NCI-H1105 (cell line): ENCODE measurements at places on chromosomes 5 and 9.

- no peak for DNase-seq
Measured at GRCh38 chr5:38121420-38121819, 136.9 kb upstream of the EGFLAM start.

- DNase-seq: no peak
Measured at GRCh38 chr5:71839096-71839884, 120.2 kb downstream of the CARTPT start.

DNA sequence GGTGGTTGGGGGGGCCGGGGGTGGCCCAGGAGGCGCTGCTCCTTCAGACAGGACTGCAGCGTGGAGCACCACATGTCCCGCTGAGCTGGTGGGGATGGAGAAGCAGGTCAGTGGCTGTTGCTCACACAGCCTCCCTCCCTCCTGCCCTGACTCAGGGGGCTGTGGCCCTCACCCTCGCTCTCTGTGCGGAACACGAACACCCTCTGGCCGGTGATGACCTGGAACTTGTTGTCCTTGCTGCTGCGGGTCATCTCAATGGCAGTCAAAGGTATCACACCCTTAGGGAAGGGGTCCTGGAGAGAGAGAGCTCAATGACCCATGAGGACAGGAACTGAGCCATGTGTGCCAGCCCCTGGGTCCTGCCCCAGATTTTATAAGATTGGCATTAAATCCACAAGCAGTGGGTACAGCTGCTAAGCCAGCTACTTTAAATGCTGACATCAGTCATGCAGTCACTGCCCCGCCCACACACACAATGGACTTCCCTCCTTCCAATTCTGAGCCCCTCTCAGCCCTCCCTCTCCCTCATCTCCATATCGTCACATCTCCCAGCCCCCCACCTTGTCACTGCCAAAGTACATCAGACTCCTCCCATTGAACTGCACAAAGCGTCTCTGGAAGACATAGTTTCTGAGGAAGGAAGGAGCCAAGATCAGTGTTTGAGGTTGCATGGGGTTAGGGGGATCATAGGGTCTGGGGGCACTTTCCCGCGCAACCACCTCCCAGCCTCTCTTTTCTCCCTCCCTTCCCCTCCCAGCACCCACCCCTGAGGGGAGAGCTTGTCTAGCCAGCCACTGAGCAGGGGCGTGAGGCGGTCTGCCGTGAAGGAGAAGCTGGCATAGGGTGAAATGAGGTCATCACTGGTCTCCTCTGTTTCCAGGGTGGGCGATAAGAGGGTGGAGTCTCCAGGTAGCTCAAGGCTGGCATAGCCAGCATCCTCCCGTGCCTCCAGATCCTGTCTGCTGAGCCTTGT, 8.9 kb downstream of the ARAP3 start:
- no peak for DNase-seq

- DNase-seq: no peak
Measured at GRCh38 chr5:31232273-31232888, 38.9 kb downstream of the CDH6 start.

DNA sequence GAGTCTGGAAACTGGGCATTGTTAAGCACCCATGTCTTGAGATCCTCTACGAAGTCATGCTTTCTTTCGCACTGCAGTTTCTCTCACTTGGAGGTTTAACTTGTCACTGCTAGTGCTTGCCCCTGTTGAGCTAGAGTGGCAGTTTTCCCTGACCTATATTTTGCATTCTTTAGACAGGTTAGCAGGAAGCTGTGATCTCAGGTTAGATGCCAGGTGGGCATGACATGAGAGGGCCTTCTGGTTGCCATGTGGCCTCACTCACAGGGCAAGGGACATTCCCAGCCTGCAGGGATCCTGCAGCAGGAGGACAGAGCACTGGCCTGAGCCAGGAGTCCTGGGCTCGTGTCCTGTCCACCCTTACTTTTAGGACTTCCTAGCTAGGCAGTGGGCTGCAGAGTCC, 28.6 kb downstream of the SLC36A1 start:
- no peak for DNase-seq

GRCh38 chr5:133287500-133287899, 235.7 kb downstream of the HSPA4 start:
- no peak for DNase-seq

DNA sequence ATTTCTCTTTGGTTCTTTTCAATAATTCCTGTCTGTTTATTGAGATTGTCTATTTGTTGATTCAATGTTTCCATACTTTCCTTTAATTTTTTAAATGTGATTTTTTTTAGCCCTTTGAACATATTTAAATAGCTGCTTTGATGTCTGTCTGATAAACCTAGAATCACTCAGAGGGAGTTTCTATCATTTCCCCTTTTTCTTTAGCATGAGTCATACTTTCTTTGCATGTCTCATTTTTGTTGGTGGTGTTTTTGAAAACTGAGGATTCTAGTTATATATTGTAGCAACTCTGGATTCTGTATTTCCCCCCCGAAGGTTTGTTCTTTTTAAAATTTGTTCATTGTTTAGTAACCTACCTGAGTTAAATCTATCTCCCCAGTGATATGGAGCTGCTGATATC, 24.2 kb upstream of the ZNF618 start:
- no peak for DNase-seq

DNA sequence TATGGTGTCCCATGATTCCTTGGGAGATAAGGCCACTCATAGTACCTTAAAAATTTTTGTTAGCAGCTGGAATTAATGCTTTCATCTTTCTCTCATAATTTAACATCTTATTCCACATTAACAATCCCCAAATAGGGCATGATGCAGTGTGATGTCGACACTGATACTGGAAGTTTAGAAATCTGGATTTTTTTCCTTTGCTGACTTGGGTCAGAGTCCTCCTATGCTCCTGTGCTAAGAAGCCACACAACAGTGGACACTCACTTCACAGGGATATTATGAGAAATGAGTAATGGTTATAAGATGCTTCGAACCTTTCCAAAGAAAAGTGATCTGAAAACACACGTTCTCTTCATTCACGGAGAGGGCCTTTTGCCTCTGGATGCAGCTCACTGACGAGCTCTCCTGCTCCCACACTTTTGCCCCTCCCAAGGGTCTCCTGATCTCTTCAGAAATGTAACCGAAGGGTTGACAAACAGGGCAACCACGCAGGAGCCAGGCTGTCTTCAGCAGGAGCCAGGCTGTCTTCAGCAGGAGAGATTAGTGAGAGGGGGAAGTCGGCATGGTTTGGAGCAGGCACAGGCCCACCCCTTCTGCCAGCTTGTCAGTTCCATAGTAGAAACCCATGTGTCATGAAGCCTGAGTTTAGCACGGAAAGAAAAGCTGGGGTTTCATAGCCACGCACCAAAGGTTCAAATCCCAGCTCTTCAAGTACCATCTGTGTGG, 247.8 kb downstream of the AOPEP start:
- no peak for DNase-seq

DNA sequence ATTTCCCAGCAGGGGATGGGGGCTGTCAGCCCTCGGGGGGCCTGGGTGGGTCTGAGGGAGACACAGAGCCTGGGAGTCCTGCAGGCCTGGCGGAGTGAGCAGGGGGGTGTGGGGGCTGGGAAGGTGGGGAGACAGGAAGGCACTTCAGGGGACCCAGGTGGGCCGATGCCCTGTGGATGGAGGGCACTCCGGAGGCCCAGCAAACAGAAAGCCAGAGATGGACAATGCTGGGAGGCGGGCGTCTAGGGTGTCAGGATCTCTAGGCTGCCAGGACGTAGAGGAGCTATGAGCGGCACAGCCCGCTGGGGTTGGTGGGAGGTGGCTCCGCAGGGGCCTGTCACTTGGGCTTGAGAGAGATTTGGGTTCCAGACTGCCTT, 87.6 kb upstream of the COL5A1 start:
- DNase-seq: no peak
